Bronchial epithelial cell (primary cell): ENCODE measurements at places on chromosomes 1 and 21. TPM values are rescaled to one million over a fixed set of nuclear protein-coding genes. Genes with fewer than 3 reads are reported as not detected.

The TRABD2B gene
- total RNA-seq, result under 0.01 TPM in 2 replicates

The RUNX3 gene
- total RNA-seq, result 0.13 and 0.26 TPM in 2 replicates

The IVL gene
- total RNA-seq, result 1.6 and 14.6 TPM in 2 replicates

The STYXL2 gene
- total RNA-seq, result not detected in 2 replicates

DNA sequence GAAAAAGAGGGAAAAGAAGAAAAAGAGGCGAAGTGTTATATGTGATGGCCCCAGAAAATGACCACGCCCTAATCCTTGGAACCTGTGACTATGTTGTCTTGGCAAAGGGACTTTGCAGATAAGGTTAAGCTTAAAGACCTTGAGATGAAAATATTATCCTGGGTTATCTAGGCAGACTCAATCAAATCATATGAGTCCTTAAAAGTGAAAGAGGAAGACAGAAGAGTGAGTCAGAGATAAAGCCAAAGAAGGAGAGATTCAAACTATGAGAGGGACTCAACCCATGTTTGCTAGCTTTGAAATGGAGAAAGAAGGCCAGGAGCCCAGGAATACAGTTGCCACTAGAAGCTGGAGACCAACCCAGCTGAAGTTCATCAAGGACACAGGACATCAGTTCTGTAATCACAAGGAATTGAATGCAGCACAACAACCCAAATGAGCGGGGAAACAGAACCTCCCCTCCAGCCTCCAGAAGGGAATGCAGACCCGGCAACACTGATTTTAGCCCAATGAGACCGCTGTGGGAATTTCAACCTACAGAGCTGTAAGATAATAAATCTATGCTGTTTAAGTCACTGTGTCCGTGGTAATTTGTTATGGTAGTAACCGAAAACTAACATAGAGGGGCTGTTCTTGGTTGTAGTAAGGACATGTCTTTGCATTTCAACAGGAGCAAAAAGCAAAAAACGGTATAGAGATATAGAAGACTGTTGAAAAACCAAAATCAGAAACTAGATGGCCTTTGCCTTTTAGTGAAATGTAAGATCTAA is 4.2 kb upstream of the RGS8 start:
- DNase-seq, result no peak

- no peak for DNase-seq
These were observed at the start of gene TBX15 for GRCh38 chr1:118988186-118989005. TSS of gene TBX15 (minus strand) at chr1:118988343. CDS start at chr1:118987795, 548 bp downstream.

DNA sequence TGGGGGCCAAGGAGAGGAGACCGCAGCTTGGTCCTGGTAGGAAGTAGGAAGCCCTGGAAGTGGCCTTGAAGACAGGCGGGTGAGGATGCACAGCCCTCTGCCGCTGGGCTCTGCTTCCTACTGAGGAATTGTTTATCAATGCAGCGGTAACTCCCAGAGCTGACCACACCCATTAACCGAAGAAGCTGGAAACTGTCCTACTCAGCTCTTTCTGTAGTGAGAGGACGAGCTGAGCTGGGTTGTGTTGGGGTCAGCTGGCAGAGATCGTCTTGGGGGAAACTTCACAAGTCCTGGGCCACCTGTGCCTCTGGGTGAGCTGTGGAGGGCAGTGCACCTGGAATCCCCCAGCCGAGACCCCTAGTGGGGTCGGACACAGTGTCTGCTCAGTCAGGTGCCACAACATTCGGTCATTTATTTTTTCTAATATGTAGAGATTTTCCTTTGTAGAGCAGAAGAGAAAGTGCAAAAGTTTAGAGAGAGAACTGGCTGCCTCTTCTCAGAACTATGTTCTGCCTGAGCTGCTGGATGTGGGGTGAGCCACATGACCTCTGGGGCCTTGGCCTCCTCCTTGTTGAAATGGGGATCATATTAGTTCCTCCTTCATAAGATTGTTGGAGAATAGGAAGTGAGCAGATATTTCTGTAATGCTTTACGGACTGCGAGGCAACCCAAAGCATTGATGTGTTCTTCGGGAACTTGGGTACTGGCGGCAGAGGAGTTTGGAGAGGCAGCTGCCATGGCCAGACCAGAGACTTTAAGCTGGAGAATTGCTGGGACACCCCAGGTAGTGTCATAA is 3.6 kb downstream of the NECAP2 start:
- DNase-seq, result no peak

GRCh38 chr1:74712881-74713280 is 20.0 kb downstream of the CRYZ start:
- DNase-seq, result no peak

GRCh38 chr1:69765951-69766350 is 198.2 kb downstream of the LRRC7 start:
- DNase-seq, result no peak
